ENCODE measurements at places on chromosomes 7 and 10.

GRCh38 chr7:108051454-108051853 lies 48.5 kb upstream of the LAMB1 start:
- no peaks in the 10 kb centered on the region for H3K36me3 ChIP-seq
- H3K27me3 ChIP-seq: no peaks in the 10 kb centered on the region
- no peak overlapping the region for H3K4me3 ChIP-seq

- H3K27ac ChIP-seq: no peak overlapping the region
- H3K36me3 ChIP-seq: peaks cover 37% of the 10 kb centered on the region
Observed at GRCh38 chr7:152120210-152120609, 94.7 kb downstream of the GALNT11 start.

GRCh38 chr7:24725554-24726241 lies 31.6 kb downstream of the GSDME start:
- peaks cover 2% of the 10 kb centered on the region for H3K36me3 ChIP-seq
- DNase-seq: no peak
- H3K4me3 ChIP-seq: no peak overlapping the region
- H3K27me3 ChIP-seq: no peaks in the 10 kb centered on the region

- no peak for DNase-seq
- no peaks in the 10 kb centered on the region for H3K36me3 ChIP-seq
- no peaks in the 10 kb centered on the region for H3K27me3 ChIP-seq
- H3K4me1 ChIP-seq: no peaks in the 10 kb centered on the region
- no peak overlapping the region for H3K27ac ChIP-seq
Observed at GRCh38 chr7:125195156-125195555, 265.5 kb upstream of the POT1 start.

GRCh38 chr7:134101716-134102115 lies 25.4 kb upstream of the LRGUK start:
- no peaks in the 10 kb centered on the region for H3K4me1 ChIP-seq
- no peaks in the 10 kb centered on the region for H3K27me3 ChIP-seq
- no peaks in the 10 kb centered on the region for H3K36me3 ChIP-seq
- no peak for DNase-seq

GRCh38 chr10:57621466-57621865 lies 646.2 kb downstream of the IPMK start:
- no peak overlapping the region for H3K4me3 ChIP-seq
- no peaks in the 10 kb centered on the region for H3K36me3 ChIP-seq
- DNase-seq: no peak
- no peaks in the 10 kb centered on the region for H3K4me1 ChIP-seq

Measured in IMR-90 (cell line).